ENCODE measurements at places on chromosomes 1 and 21. TPM values are rescaled to one million over a fixed set of nuclear protein-coding genes. Genes with fewer than 3 reads are reported as not detected.

GBP4 gene
- polyA plus RNA-seq, result 0.01 TPM

RPE65 gene
- not detected for polyA plus RNA-seq

NGF gene
- polyA plus RNA-seq, result 1.1 TPM

DNA sequence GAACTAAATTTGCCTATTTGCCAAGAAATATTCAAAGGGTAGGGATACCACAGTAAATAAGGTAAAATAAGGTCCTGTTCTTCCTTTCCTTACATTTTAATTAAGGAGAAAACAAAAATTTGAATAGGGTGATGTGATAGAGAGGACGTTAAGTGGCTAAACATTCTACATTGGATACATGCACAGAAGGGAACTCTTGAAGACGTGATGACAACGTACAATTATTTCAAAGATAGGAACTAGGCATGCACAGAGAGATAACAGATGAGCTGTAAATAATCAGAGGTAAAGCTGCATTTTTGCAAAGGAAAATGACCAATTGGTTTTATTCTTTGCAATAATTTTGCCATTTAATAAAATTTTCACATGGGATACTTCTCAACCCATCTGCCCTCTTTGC is 69.7 kb downstream of the TRIM33 start:
- no peak for DNase-seq

DNA sequence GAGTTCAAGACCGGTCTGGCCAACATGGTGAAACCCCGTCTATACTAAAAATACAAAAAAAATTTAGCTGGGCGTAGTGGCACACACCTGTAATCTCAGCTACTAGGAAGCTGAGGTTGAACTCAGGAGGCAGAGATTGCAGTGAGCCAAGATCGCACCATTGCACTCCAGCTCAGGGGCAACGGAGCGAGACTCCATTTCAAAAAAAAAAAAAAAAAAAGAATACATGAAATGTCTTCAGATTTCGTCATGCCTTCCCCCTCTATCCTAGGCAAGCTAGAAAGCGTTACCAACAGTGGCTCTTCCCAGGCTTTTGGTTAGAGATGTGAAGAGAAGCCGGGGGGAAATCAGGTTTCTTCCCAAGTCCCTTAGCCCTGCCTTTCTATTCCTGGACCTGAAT is 3.6 kb downstream of the TFF1 start:
- DNase-seq, result no peak

- DNase-seq, result no peak
Observed at GRCh38 chr1:113995382-113995781, 16.1 kb downstream of the OLFML3 start.
